GM23248 (cell line): ENCODE measurements at places on chromosomes 3 and 15.

- no peaks in the 10 kb centered on the region for H3K36me3 ChIP-seq
- DNase-seq, result no peak
- H3K27me3 ChIP-seq, result peaks cover 56% of the 10 kb centered on the region
- H3K4me3 ChIP-seq, result no peak within 1 kb of the TSS
Observed at GRCh38 chr3:98763076-98763475, at the start of gene ST3GAL6. ST3GAL6 (plus strand) TSS chr3:98763340; CDS start chr3:98768441, 5,101 bp downstream.

DNA sequence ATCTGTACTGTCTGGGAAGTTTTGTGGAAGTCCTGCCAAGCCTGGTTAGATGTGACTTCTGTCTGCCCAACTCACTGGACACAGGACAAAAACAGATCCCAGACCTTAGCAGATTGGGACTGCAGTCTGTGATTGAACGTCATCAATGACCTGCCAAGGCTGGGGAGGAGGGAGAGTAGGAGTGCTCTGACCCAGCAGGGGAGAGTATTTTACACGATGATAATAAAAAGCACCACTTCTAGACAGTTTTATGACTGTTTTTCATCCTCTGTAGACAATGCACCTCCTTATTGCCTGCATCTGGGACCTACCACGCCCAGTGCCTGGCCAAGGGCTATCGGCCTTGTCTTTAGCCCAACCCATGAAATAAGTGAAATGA lies 102.3 kb upstream of the NR2E3 start:
- H3K4me1 ChIP-seq, result peaks cover 53% of the 10 kb centered on the region
- no peaks in the 10 kb centered on the region for H3K27me3 ChIP-seq
- peak overlapping the region; percentile 39 for H3K27ac ChIP-seq

DNA sequence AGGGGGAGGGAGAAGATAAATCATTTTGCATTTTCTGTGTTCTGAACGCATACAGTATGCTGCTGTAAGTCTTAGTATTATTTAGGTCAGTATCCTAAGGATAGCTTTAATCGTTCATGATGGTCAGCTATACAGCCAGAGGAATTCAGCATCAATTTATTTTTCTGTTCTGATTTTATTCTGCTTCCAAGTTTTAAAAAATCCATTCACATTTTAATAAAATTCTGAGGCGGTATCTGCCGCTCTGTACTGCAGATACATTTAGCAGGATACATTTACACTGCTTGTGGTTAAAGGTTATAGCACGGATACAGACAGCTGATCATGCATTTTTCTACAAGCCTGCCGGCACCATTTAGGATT lies 17.8 kb downstream of the ZBTB38 start:
- H3K36me3 ChIP-seq, result peaks cover 13% of the 10 kb centered on the region; the same call in 1 of the 2 replicates
- no peaks in the 10 kb centered on the region for H3K27me3 ChIP-seq
- peak overlapping the region; percentile 92 for H3K27ac ChIP-seq
- H3K4me3 ChIP-seq, result peak overlapping the region; percentile 87

DNA sequence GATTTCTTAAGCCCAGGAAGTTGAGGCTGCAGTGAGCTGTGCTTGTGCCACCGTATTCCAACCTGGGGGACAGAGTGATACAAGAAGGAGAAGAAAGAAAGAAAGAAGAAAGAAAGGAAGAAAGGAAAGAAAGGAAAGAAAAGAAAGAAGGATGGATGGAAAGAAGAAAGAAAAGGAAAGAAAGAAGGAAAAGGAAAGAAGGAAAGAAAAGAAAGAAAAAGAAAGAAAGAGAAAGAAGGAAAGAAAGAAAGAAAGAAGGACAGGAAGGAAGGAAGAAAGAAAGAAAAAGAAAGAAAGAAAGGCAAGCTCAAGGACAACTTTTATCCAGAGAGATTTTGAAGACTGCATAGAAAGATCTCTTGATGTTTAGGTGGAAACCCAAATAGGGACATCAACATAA lies 120.7 kb downstream of the GMNC start:
- H3K27ac ChIP-seq, result no peak overlapping the region
- no peak overlapping the region for H3K4me3 ChIP-seq
- H3K4me1 ChIP-seq, result no peaks in the 10 kb centered on the region
- H3K27me3 ChIP-seq, result no peaks in the 10 kb centered on the region
- no peaks in the 10 kb centered on the region for H3K36me3 ChIP-seq

DNA sequence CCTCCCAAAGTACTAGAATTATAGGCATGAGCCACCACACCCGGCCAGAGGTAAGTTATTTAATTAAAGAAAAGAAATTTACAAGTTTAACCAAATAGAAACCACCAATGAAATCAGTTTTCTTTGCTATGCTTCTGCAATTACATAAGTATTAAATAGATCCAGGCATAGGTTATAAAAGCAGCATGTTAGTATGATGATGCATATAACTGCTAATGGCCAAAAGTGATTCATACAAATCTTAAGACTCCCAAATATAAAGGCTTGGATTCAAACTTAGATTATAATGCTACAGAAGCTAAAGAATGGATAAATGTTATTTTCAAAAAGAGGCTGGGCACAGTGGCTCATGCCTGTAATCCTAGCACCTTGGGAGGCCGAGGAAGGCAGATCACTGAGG lies 32.8 kb upstream of the HDC start:
- H3K4me3 ChIP-seq, result no peak overlapping the region
- H3K36me3 ChIP-seq, result peaks cover 13% of the 10 kb centered on the region; the same call in 1 of the 2 replicates
- H3K27ac ChIP-seq, result 0 out of 2 replicates have a peak overlapping the region, but pooled peaks have one; percentile 13
- peak; percentile 53 for DNase-seq

- no peaks in the 10 kb centered on the region for H3K4me1 ChIP-seq
- DNase-seq, result no peak
- no peaks in the 10 kb centered on the region for H3K36me3 ChIP-seq
- no peak overlapping the region for H3K27ac ChIP-seq
- no peak overlapping the region for H3K4me3 ChIP-seq
Observed at GRCh38 chr15:93189561-93189960, 100.5 kb upstream of the RGMA start.

DNA sequence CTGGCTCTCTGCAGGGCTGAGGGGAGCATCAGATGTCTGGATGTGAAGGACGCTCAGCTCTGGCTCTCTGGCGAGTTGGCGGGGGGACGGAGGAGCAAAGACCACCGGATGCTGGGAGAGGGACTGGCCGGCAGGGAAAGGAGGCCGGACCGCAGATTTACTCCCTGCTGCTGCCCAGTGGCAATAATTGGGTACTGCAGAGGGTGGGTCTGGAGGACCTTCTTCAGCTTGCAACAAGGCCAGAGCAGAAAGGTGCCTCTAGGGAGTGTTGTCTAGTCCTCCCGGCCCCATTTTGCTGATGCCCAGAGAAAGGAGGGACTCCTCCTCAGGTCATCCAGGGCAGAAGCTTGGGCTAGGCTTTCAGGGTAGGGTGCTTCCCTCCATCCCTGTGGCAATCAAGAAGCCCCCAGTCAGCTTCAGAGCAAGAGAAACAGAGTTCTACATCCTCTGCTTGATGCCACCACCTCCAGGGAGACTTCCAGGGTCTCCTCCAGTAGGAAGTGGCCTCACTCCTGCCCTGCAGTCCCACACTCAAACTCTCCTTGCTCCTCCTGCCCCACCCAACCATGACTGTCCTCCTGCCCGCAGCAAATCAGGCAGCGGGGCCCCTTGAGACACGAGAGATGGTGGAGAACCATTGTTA lies 20.3 kb upstream of the CSPG4 start:
- peak; percentile 73 for DNase-seq
- H3K36me3 ChIP-seq, result no peaks in the 10 kb centered on the region
- H3K27ac ChIP-seq, result no peak overlapping the region
- no peak overlapping the region for H3K4me3 ChIP-seq

- no peaks in the 10 kb centered on the region for H3K27me3 ChIP-seq
- peak; percentile 52 for DNase-seq
- H3K36me3 ChIP-seq, result no peaks in the 10 kb centered on the region
- H3K27ac ChIP-seq, result no peak overlapping the region
Observed at GRCh38 chr3:120198305-120198878, 86.6 kb downstream of the GPR156 start.

DNA sequence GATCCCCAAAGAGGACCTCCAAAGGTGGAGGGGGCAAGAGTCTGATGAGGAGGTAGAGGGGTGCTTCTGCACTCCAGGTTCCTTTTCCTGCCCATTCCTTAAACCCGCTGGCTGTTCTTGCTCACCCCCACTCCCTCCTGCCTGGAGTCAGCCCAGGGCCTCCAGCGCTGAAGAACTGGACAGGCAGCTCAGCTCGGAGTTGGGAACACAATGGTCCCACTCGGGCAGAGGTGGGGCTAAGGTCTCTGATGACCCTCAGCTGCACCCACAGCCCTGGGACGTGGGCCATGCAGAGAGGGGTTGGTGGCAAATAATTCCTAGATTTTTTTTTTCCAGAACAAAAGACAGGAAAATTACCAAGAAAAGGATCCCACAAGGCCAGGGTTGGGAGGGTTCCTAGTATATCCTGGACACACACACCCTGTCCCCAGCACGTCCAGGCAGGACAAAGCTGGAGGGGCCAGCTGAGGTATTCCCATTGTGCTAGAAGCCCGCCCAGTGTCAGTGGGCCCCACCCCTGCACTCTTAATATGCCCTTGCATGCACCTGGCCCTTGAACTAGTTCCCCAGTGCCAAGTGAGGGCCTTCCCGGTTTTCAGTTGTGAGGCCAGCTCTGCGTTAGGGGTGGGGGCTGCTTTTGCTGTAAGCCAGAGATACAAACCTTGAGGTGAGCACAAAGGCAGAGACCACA lies 22.1 kb upstream of the IP6K2 start:
- H3K27ac ChIP-seq, result no peak overlapping the region
- no peak overlapping the region for H3K4me3 ChIP-seq
- no peaks in the 10 kb centered on the region for H3K4me1 ChIP-seq
- no peaks in the 10 kb centered on the region for H3K36me3 ChIP-seq
- no peaks in the 10 kb centered on the region for H3K27me3 ChIP-seq

DNA sequence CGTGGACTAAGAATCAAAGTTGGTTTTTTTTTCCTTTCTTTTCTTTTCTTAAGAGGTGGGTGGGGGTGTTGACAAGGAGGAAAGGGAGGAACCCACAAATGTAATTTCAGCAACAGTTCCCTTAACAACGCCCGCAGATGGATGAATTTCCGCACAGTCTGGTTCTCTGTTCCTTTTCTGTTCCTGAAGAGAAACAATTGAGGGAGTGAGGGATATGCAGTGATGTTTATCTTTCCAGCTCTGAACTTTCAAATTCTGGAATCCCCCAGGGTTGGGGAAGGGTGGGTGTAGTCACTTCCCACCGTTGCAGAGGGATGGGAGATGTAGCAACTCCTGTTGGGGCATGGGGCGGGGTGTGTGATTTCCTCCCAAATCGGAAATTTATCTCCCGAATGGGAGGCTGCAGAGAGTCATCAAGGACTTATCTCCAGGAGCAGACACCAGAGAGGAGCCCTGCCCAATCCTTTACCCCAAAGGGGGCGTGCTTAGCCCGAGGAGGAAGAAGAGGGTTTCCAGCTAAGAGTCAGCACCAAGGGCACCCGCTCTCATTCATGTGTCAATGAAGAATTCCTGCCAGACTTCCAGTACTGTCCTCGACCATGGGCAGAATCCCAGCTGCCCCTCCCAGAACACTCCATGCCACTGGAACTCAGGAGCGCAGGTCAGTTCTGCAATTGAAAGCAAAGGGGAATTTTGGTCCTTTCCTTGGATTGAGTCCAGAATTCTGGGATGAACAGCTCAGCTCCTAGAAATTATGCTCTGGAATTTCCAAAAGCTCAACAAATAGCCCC lies 35.0 kb upstream of the CFAP161 start:
- no peak overlapping the region for H3K4me3 ChIP-seq
- H3K4me1 ChIP-seq, result no peaks in the 10 kb centered on the region
- no peak overlapping the region for H3K27ac ChIP-seq
- DNase-seq, result no peak
- H3K27me3 ChIP-seq, result no peaks in the 10 kb centered on the region
- no peaks in the 10 kb centered on the region for H3K36me3 ChIP-seq

DNA sequence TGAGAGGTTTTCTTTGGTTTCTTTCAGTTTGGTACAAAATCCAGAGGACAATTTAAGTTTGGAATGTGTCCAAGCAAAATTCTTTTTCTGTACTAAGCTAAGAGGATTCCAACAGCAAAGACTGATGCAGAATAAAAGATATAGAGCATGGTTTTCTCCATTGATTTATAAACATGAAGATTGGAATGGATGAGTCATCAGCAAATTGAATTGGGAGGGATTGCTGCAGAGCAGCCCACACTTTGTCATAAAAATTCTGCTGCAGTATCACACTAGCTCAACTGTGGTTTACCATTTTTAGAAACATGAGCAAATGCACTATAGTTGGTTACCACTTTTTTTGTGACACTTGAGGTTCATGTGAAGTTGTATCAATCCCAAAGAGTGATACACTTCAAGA lies 16.1 kb upstream of the LARP6 start:
- 0 out of 2 replicates have a peak overlapping the region, but pooled peaks have one; percentile 11 for H3K27ac ChIP-seq
- H3K36me3 ChIP-seq, result no peaks in the 10 kb centered on the region
- no peaks in the 10 kb centered on the region for H3K27me3 ChIP-seq
- no peak overlapping the region for H3K4me3 ChIP-seq
- H3K4me1 ChIP-seq, result peaks cover 37% of the 10 kb centered on the region

- H3K4me3 ChIP-seq, result no peak overlapping the region
- no peak overlapping the region for H3K27ac ChIP-seq
- H3K4me1 ChIP-seq, result peaks cover 19% of the 10 kb centered on the region
Observed at GRCh38 chr15:78452485-78452884, 14.5 kb downstream of the IREB2 start.

- H3K4me3 ChIP-seq, result peak overlapping the region; percentile 65; the same call in 1 of the 2 replicates
- H3K36me3 ChIP-seq, result no peaks in the 10 kb centered on the region
- peak; percentile 4 for DNase-seq
Observed at GRCh38 chr3:12159227-12159601, 502 bp upstream of the TIMP4 start.

DNA sequence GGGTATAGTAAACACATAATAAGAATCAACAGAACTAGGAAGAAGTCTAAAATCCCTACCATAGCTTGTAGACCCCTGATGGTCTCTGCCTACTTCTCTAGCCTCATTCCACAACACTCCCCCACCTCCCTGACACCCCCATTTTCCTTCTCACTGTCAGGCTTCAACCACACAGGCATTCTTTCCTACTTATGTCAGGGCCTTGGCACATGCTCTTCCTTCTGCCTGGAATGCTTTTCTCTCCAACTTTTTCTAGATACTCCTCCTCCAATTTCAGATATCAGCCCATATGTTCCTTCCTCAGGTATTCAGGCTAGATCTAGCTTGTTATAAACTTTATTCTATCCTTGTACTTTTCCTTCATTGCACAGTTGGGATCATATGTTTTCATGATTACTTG lies 106.0 kb upstream of the MRPL3 start:
- DNase-seq, result peak; percentile 50
- H3K4me3 ChIP-seq, result no peak overlapping the region
- no peak overlapping the region for H3K27ac ChIP-seq
- H3K4me1 ChIP-seq, result peaks cover 10% of the 10 kb centered on the region

DNA sequence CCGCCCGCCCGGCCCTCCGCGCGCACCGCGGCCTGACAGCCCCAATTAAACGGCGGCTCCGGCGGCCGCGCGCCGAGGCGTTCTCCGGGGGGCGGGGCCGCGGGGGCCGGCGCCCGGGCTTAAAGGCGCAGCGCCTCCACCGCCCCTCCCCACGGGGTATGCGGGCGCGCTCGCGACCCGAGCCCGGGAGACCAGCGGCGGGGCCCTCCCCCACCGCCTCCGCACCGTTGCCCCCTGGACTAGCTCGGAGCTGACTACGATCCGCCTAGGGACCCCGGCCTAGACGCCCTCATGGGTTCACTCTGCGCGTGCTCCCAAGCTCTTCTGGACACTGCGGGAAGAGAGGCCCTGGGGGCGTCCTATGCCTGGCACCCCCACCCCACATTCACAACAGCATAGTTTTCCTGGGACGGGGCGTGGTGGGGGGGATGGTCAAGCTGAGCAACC lies at the start of gene DUSP7:
Gene DUSP7 (minus strand): TSS at position 51 of the 447 bp plus-strand sequence. CDS start 205 bp downstream, outside the sequence.
- peak; percentile 85 for DNase-seq
- peak within 1 kb of the TSS; percentile 91 for H3K27ac ChIP-seq
- H3K36me3 ChIP-seq, result no peaks in the 10 kb centered on the region
- no peaks in the 10 kb centered on the region for H3K27me3 ChIP-seq
- H3K4me3 ChIP-seq, result peak within 1 kb of the TSS; percentile 82
- peaks cover 26% of the 10 kb centered on the region for H3K4me1 ChIP-seq
